ENCODE measurements at places on chromosomes 16 and 17. TPM values are rescaled to one million over a fixed set of nuclear protein-coding genes. Genes with fewer than 3 reads are reported as not detected.

DNA sequence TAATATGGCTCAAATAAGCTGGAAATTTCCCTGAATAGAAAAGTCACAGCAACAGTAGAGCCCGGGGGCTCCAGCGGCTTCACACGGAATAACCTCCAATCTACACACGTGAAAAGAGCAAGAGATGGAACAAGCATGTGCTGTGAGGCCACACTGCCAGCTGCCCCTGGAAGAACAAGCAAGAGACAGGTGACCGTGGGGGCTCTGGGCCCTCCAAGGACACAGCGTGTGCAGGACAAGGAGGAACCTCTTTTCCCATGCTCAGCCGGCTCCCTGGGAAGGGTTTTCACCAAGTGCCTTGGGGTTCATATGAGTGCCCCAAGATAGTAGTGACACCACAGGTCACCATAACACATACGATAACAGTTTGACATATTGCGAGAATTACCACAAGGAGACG is 110.2 kb upstream of the ZNF750 start:
- H3K4me1 ChIP-seq, result no peaks in the 10 kb centered on the region
- no peaks in the 10 kb centered on the region for H3K27me3 ChIP-seq
- H3K27ac ChIP-seq, result no peak overlapping the region
- peaks cover 9% of the 10 kb centered on the region for H3K36me3 ChIP-seq
- no peak for DNase-seq

- H3K4me3 ChIP-seq, result no peak overlapping the region
- H3K4me1 ChIP-seq, result peaks cover 15% of the 10 kb centered on the region
- no peaks in the 10 kb centered on the region for H3K36me3 ChIP-seq
- DNase-seq, result peak; percentile 85
- H3K27ac ChIP-seq, result no peak overlapping the region
- peaks cover 3% of the 10 kb centered on the region for H3K27me3 ChIP-seq
These were observed 7.9 kb upstream of the NAGPA start for GRCh38 chr16:5041600-5042133.

DNA sequence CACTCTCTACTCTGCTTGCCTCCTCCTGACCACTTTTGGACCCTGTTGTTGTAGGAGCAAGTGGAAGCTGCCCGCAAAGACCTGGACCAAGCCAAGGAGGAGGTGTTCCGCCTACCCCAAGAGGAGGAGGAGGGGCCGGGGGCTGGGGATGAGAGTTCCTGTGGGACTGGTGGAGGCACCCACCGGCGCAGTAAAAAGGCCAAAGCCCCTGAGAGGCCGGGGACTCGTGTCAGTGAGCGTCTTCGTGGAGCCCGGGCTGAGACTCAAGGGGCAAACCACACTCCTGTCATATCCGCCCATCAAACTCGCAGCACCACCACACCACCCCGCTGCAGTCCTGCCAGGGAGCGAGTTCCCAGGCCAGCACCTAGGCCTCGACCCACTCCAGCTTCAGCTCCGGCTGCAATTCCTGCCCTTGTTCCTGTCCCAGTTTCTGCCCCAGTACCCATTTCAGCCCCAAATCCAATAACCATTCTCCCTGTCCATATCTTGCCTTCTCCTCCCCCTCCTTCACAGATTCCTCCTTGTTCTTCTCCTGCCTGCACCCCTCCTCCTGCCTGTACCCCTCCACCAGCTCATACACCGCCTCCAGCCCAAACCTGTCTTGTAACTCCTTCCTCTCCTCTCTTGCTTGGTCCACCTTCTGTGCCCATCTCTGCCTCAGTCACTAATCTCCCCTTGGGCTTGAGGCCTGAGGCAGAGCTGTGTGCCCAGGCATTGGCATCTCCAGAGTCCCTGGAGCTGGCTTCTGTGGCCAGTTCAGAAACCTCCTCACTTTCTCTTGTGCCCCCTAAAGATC is 11.0 kb upstream of the PHKG2 start:
- no peaks in the 10 kb centered on the region for H3K27me3 ChIP-seq
- no peak overlapping the region for H3K4me3 ChIP-seq
- peak; percentile 69 for DNase-seq

Gene FBXO47
- not detected for total RNA-seq

DNA sequence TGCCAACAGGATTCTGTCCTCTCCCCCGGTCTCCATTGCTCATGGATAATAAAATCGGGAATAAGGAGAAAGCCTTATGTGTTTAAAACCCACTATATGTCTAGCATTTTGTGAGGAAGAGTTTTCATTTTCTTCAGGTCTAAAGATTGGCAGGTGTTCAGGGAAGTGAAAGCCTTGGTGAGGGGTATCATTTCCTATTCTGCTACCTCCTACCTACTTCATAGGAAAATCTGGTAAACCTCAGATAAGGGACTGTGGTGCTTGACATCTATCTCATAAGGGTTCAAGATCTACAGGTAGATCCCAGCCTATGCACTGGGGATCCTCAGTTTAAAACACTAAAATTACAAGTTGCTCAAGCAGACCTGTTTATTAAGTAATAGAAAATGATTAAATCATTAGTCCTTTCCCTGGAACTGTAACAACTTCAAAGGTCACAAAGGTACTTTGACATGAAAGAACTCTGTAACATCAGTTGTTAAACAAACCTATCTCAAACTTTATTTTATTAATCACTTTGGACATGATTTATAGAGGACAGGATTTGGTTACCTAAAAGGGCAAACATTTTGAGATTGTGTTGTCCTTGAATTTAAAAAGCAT is 6.5 kb downstream of the MOSMO start:
- DNase-seq, result no peak
- H3K27ac ChIP-seq, result no peak overlapping the region
- no peaks in the 10 kb centered on the region for H3K36me3 ChIP-seq
- H3K27me3 ChIP-seq, result no peaks in the 10 kb centered on the region
- no peaks in the 10 kb centered on the region for H3K4me1 ChIP-seq

DNA sequence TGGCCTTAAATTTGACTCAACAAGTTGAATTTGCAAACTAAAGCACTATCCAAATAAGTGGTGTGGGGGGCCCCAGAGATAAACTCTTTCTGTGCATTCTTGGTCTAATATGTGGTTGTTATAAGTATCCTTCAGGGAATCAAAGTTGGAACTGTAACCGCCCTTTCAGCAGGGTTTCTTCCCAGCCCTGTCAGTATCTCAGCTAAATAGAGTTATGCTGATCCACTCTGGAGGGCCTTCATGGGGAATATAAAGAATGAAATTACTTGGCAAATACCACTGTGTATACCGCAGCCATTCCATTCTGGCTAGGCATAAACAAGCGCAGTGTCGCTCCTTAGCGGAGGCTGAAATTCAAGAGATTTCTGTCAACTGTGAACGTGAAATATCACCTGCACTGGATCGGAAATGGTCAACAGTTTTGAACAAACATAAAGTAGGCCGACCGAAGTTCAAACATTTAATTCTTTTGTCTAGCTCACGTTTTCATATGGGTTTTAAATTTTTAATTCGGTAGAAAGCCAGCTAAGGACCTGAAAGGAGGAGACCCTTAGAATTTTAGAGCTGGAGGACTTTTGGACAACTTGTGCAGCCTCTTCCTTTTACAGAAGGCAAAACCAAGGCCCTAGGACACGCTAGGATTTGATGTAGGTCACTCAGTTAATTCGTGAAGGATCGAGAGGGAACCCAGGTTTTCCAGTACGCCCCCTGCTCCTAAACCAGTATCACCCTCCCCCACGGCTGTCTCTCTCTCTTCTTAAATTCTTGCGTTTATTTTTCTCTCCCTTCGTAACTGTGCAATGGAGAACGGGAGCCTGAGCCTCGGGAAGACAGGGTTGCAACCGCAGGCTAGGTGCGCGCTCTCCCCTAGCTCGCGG is 74.7 kb downstream of the CHD9 start:
- peak; percentile 94 for DNase-seq
- H3K4me1 ChIP-seq, result peaks cover 25% of the 10 kb centered on the region
- H3K4me3 ChIP-seq, result peak overlapping the region; percentile 86
- H3K27me3 ChIP-seq, result no peaks in the 10 kb centered on the region
- peak overlapping the region; percentile 87 for H3K27ac ChIP-seq
- H3K36me3 ChIP-seq, result no peaks in the 10 kb centered on the region

- peak overlapping the region; percentile 24 for H3K27ac ChIP-seq
- H3K4me1 ChIP-seq, result peaks cover 26% of the 10 kb centered on the region
- peak overlapping the region; percentile 84 for H3K4me3 ChIP-seq
- DNase-seq, result peak; percentile 96
- H3K27me3 ChIP-seq, result no peaks in the 10 kb centered on the region
- no peaks in the 10 kb centered on the region for H3K36me3 ChIP-seq
These were observed 565 bp downstream of the MAP3K3 start for GRCh38 chr17:63622574-63623390.

Gene MYH1
- total RNA-seq, result not detected

Gene WNT9B
- total RNA-seq, result 0.36 TPM

- peaks cover 2% of the 10 kb centered on the region for H3K27me3 ChIP-seq
- H3K36me3 ChIP-seq, result no peaks in the 10 kb centered on the region
- H3K27ac ChIP-seq, result no peak overlapping the region
- H3K4me3 ChIP-seq, result no peak overlapping the region
- no peaks in the 10 kb centered on the region for H3K4me1 ChIP-seq
These were observed 141.1 kb downstream of the MRM1 start for GRCh38 chr17:36742267-36743000.

DNA sequence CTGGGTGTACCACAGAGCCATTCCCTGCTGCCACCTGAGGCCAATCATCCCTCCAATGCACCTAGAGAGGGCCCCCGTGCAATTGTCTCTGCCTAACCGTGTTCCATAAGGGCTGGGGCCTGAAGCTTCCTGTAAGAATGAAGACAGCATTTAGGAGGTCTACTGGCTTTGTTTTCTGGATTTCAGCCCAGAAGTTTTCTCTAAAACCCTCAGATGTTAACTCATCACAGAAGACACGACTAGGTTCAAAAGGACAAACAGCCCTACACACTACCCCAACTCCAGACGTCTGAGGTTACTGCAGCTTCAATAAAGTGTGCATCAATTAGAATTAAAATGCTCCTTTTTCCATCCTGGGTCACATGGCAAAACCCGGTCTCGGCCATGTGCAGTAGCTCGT is 10.8 kb upstream of the DRG2 start:
- no peak overlapping the region for H3K27ac ChIP-seq
- H3K4me1 ChIP-seq, result no peaks in the 10 kb centered on the region
- H3K27me3 ChIP-seq, result peaks cover 10% of the 10 kb centered on the region
- DNase-seq, result no peak
- no peak overlapping the region for H3K4me3 ChIP-seq

Gene SCIMP
- not detected for total RNA-seq

GRCh38 chr17:333626-334396 is 18.8 kb downstream of the RPH3AL start:
- H3K36me3 ChIP-seq, result no peaks in the 10 kb centered on the region
- H3K4me3 ChIP-seq, result peak overlapping the region; percentile 65
- no peak overlapping the region for H3K27ac ChIP-seq
- H3K4me1 ChIP-seq, result no peaks in the 10 kb centered on the region

DNA sequence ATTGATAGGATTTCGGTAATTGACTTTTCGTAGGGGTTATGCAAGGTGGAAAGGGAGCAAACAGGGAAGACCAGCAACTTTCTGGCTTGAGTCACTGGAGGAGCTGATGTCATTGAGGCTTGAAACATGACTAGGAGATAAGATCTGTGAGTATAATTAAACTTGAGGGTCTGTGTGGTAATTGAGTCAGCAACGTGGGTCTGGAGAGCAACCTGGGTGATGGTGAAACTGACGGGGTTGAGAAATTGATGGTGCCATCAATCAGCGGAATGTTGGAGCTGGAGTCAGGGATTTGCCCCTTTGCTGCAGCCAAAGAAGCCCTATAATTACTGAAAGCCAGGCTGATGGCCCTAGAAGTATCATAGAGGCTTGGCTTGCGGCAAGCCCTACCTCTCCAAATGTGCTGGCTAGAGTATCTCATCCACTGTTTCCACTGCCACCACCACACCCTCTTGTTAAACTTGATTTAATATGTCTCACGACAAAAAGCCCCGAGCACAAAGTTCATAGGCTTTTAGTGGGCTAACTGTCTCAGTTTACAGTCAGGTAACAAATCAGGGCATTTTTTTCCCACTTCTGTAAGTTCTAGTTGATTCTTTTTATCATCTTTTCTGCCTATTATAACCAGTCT is 186.9 kb upstream of the ELAC2 start:
- no peak overlapping the region for H3K4me3 ChIP-seq
- H3K27me3 ChIP-seq, result peaks cover 15% of the 10 kb centered on the region
- no peak overlapping the region for H3K27ac ChIP-seq
- peaks cover 3% of the 10 kb centered on the region for H3K4me1 ChIP-seq
- H3K36me3 ChIP-seq, result no peaks in the 10 kb centered on the region
- no peak for DNase-seq

GRCh38 chr16:46808997-46809396 is 22.0 kb downstream of the C16orf87 start:
- peaks cover 4% of the 10 kb centered on the region for H3K4me1 ChIP-seq
- no peaks in the 10 kb centered on the region for H3K27me3 ChIP-seq
- no peaks in the 10 kb centered on the region for H3K36me3 ChIP-seq
- DNase-seq, result no peak
- H3K27ac ChIP-seq, result no peak overlapping the region

DNA sequence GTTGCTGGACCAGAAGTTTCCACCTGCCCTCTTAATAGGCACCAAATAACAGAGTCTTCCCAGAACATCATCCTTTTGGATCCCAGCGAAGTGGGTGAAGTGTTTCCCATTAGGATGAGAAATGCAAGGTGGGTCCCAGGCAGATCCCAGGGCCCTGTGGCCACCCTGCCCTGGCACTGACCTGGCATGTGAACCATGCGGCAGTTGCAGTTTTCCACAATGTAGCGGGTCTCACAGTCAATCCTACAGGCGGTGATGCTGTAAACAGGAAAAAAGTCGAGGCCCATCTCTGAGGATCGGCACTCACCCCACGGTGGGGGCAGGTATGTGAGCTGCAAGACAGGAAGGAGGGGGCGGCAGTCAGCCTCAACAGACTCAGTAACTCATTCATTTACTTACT is 36.4 kb downstream of the SPACA3 start:
- H3K27me3 ChIP-seq, result no peaks in the 10 kb centered on the region
- no peak overlapping the region for H3K27ac ChIP-seq
- H3K36me3 ChIP-seq, result no peaks in the 10 kb centered on the region
- no peak for DNase-seq
- H3K4me3 ChIP-seq, result no peak overlapping the region

DNA sequence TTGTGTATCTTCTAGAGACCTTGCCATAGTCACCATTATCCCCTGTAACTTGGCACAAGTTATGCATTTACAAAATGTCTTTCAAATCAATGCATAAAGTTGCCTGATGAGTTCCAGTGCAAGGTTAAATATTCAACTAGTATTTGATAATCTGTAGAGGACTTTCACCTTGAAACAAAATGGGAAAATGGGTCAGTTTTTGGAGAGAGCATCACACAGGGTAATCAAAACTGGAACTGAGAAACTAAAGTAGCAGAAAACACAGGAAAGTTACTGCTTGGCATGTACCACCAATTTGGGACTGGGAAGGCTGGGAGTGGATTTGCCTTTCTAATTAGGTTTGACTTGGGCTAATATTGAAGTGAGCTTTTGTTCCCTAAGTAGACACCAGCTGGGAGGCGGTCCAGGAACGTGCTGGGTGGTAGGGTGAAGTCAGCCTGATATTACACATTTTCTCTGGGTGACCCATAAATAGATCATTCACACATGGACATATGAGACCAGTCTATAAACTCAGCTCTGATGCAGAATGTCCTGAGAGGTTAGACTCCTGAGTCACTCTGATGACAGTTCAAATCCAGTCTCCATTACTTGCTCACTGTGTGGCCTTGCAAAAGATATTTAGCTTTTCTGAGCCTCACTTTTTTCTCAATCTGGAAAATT is 152.3 kb downstream of the PCTP start:
- H3K27me3 ChIP-seq, result no peaks in the 10 kb centered on the region
- H3K4me1 ChIP-seq, result no peaks in the 10 kb centered on the region
- H3K4me3 ChIP-seq, result no peak overlapping the region
- H3K27ac ChIP-seq, result no peak overlapping the region
- no peak for DNase-seq

Gene VMO1
- total RNA-seq, result 0.29 TPM

- H3K4me3 ChIP-seq, result no peak overlapping the region
- DNase-seq, result no peak
- H3K27ac ChIP-seq, result no peak overlapping the region
- H3K4me1 ChIP-seq, result no peaks in the 10 kb centered on the region
These were observed 276.0 kb upstream of the ZFHX3 start for GRCh38 chr16:73323880-73324279.

Measured in osteoblast (primary cell).